ENCODE measurements at places on chromosomes 6 and 20.

- DNase-seq = peak; percentile 78
Observed at GRCh38 chr6:90610751-90611542, 24.1 kb upstream of the MAP3K7 start.

DNA sequence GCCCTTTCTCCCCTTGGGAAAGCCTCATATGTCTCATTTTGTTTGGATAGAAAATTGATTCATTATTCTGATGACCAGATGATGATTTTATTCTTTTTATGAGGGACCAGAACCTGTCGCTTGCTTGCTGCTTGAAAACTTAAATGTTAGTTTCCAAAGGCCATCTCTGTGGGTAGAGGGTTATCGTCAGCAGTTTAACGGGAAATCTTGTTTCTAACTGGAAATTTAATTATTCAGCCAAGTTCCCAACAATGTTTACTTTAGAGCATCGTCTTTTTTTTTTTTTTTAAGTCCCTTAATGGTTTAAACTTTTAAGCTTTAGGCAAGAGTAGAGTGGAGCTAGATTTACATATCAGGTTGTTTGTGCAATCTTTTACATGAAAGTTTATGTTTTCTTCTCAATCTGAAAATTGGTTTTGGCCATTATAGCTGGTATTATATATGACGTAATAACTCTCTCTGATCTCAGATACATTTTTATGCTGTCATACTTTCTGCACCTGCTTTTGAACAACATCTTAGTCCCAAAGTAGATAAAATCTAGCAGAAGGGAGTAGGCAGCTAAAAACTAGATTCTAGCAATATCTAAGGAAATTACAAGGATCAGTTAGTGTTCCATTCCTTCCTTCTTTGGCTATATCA lies 93.9 kb downstream of the FOXO3 start:
- DNase-seq = no peak

DNA sequence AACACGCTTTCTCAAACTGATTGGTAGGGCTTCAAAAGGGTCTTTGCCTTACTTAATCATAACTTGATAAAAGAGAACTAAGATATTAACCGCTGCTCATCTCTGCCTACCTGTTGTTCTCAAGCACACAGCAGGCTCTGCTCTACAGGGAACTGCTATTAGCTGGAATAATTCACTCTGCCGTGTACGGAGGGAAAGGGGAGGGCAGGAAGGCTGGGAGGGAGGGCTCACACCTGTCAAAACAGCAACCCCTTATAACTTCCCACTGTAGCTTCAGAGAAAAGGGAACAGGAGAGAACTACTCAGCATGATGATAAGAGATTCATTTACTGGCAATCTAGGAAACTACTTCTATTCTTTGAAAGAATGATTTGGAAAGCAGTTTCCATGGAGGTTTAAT lies 75.1 kb downstream of the ZMYND8 start:
- DNase-seq = peak; percentile 75

DNA sequence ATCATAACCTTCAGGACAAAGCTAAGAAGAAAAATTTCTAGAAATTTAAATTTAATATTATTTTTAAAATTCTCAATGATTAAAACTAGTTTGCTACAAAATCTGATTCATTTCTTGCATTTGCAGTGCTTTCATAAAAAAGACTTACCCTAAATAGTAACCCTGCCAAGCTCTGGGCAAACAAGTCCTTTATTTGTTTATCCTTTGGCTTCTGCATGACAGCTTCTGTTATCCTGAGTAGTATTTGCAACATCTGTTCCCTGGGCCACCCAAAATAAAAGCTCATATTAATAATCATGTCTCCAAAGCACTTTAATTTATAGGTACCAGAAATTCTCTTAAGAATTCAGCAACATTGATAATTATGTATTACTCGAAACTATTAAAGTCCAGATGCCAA lies 101.3 kb downstream of the RALGAPA2 start:
- no peak for DNase-seq

- peak; percentile 81 for DNase-seq
Observed at GRCh38 chr20:36604952-36605398, 604 bp upstream of the RAB5IF start.

DNA sequence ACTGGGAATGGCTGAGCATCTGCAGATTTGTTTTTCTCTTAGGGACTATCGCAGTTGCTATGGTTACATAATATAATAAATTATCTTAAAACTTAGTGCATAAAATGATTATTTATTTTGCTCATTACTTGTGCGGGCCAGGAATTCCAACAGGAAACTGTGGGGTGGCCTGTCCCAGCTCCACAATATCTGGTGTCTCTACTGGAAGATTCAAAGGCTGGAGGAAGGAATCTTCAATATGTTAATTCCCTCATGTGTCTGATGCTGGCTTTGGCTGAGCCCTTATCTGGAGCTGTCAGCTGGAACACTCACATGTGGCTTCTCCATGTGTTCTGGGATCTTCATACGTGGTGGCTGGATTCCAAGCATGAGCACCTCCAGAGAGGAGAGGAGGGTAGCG lies 23.9 kb upstream of the B3GAT2 start:
- DNase-seq = no peak

DNA sequence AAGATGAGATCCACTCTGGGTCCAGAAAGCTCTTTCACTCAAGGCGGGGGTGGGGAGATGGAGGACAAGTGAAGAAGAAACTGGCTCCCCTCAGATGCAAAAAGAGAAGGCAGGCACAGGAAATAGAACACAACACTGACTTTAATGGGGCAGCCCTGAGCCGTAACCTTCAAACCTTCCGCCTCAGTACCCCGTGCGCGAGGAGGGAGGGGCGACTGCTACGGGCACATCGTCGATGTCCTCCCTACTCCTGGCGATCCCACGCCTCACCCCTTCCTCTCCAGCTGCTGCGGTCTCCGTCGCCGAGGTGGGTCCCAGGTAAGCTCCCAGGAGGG lies 3.9 kb downstream of the SPEF1 start:
- DNase-seq = no peak

GRCh38 chr20:53785320-53785719 lies 191.7 kb upstream of the ZNF217 start:
- no peak for DNase-seq

- DNase-seq = no peak
Observed at GRCh38 chr6:88499845-88500699, 333.9 kb upstream of the CNR1 start.

DNA sequence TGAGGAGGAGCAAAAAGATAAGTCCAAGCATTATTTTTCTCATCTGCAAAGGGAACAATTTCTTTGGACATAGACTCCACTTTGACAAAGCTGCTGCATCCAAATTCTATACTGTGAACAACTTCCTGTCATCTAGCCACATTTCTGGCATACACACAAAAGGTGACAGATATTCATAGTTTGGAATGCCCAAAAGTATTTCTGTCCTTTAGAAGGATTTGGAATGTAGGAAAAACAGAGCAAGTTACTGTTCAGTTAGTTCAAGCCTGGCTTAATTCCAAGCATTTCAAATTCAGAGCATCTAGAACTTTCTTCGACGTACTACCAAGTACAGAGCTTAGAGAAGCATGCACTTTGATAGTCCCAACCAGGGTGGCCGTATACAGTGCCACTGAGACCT lies 134.0 kb downstream of the PDE7B start:
- DNase-seq = no peak

DNA sequence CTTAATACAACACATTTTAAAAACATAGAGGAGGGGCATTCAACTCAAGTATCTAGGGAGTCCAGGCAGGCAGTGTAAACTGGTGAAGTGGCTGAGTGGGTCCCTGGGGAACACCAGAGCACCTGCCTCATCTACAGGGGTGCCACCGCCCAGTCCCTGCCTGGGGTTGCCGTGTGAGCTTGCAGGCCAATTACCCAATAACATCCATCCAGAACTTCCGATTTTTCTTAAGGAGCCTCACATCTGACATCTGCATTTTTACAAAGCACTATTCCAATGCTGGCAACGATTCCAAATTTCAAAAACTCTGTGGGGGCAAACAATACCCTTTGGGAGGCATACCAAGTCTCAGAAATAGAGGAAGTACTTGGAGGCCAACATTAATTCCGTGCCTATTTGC lies 288.4 kb upstream of the TSHZ2 start:
- peak; percentile 48 for DNase-seq

DNA sequence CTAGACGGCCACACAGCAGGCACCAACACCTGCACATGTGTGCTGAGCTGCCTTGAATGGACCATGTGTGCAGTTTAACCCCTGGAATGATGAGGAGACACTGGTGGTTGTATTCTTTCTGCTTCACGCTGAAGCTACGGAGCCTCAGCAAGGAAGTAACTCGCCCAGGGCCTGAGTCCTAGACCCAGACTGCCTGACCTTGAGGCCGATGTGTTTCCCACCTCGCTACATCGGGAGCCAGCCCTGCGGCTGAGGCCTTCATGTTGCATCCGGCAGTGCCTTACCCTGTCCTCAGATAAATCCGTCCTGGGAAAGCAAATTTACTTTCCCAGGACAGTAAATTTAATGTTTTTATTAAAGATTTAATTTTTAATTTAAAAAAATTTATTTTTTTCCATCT lies 110.0 kb upstream of the MTHFD1L start:
- no peak for DNase-seq

DNA sequence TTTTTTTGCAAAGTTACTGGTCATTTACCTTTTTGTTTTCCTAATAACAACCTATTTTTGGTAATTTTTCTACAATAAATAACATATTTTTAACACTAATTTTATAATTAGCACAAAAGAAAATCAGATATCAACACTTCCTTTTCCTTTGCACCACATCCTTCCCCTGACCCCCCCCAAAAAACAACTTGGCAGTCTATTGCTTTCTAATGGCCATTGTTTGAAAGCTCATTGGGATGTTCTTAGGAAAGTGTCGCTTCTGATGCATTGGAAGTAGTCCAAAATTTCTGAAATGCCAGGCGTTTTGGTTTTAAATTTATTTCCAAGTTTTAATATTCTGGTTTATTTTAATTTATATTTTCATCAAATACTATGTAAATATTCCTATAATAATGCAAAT lies 407.8 kb downstream of the EYS start:
- DNase-seq = no peak

DNA sequence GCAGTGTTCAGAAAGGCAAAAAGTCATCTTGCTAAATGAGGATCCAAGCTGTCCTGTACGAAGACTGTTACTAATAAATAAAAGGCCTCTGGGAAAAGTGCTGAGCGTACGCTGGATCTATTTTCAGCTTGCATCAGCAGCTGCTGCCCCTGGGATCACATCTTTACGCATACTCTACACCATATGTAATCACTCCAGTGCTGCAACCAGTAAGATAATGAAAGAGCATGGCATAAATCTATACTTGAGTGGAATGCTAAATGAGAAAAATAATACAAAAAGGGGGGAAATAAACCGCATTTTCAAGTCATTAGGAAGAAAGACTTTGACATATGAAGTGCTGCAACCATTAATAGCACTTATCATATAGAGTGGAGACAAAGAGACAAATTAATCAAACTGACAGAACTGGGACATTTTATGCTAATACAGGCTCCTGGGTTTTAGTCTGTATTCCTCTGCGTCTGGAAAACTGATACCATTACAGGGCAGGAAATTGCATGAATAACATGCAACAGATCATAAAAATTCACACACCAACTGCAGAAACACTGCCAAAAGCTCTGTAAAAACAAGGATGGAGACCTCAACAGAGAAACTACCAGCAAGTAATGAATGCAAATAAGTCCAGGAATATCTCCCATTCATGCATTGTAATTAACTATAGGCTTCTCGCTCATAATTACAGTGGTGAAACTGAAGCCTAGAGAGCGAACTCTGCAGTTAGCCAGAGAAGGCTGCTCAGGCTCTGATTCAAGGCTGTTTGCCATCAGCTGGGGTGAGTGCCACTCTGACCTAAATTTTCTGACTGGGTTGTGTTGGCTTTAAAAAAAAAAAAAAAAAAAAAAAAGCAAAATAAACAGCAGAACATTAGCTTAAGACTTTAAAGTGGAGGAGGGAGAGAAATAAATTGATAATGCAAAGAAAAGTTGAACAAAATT lies 83.8 kb downstream of the GJA10 start:
- DNase-seq = peak; percentile 93

DNA sequence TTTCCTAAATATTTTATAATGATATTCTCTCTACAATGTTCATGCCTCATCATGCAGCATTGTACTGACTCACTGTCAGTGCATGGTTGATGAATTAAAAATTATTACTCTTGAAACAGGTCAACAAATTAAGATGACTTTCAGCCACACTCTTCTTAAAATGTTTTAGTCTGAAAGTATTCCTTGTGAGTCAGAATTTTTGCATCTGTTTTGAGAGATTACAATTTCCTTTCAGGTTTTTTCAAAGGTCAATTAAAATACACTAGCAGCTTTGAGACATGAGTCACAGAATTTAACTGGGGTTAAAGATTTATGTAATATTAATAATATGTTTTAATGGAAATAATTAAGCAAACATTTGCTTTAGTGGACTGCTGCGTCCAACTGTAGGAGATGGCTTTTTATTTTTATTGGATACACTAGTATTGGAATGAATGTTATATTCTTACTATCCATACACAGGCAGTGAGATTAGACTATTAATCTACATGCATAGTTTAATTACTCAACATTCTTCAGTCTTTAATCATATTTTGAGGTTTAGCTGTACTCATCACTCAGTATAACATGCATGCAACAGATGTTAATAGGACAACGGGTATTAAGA lies 9.7 kb downstream of the COL12A1 start:
- no peak for DNase-seq

DNA sequence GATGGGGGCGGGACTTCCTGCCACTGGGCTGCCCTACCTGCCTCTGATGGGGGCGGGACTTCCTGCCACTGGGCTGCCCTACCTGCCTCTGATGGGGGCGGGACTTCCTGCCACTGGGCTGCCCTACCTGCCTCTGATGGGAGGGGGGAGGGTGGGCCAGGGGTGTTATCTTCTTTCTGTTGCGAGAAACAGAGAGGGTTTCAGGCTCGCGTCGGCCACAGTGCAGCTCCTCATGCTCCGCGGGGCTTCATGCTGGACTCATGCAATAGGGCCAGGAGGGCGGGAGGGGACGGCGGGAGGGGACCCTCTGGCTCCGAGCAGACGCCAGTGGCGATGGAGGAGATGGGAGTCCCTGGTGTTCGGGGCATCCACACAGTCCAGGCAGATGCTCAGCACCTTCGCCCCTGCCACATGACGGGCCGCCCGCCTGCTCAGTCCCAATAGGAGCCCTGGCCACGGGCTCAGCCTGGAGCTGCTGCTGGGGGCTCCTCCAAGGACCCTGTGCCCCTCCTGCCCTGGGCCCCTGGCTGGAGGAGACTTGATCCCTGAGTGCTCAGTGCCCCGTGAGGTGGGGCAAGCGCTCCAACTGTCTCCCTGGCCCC lies 48.8 kb upstream of the CHRNA4 start:
- DNase-seq = no peak

GRCh38 chr20:34364223-34364506 lies 1.1 kb downstream of the ITCH start:
- DNase-seq = no peak

GRCh38 chr20:40251284-40251932 lies 437.6 kb downstream of the MAFB start:
- no peak for DNase-seq

DNA sequence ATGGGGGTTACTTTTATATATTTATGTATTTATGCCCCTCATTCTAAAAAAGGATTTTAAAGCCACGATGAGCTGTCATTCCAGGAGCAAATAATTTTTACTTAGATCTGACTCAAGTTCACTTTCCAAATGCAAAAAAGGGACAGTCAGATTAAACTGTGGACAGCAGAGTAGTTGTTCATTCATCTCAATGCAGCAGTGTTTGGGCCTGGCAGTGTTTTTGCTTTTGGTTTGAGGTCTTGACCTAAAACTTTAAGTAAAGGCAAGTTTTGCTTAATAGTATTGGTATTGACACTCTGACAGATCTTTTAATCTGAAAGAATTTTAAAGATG lies 13.9 kb downstream of the JARID2 start:
- no peak for DNase-seq
